ENCODE measurements at places on chromosomes 1 and 21.

GRCh38 chr1:170545476-170545875 is 13.5 kb downstream of the GORAB start:
- peak; percentile 79 for DNase-seq

GRCh38 chr1:53811414-53811851 is 26.7 kb downstream of the NDC1 start:
- no peak for DNase-seq

- no peak for DNase-seq
Measured at GRCh38 chr1:150793221-150793620, 14.8 kb downstream of the CTSK start.

DNA sequence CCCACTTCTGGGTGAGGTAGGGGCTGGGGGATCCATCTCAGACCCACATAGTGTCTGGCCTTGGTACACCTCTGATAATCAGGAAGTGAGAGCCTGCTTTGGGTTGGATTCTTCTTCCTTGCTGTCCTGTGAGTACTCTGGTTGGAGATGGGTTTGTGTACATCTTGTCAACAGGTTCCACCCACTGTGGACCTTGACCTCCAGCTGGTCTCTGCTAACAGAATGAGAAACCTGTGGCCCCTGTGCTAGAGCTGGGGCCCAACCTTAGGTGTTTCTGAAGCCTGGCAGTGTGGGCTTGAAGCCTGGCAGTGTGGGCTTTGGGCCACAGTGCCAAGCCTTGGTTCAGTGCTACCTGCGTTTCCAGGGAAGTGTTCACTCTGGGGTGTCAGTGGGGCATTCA is 2.6 kb downstream of the ZBTB48 start:
- DNase-seq, result no peak

DNA sequence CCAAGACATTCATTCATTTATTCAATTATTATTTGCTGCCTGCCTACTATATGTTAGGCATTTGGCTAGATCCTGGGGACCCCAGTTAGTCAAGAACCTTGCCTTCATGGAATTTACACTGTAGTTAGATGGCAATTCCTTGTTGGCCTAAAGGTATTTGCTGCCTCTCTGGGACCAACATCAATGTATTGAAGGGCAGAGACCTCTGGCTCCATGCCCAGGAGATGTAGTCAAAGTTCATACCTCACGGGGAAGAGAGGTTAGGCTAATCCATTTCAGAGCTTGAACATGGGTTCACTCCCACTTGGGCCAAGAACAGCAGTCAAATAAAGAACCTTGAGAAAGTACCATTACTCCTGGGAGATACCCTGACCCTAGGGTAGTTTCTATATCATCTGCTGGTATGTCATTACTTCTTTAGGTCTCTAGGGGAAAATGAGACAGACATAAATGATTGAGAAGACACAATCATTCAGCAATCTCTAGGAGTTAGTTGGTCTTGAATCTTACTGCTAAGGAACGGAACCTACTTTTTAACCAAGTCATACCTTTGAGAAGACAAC is 32.0 kb downstream of the SORT1 start:
- no peak for DNase-seq

- no peak for DNase-seq
Measured at GRCh38 chr1:19648689-19649088, 4.6 kb downstream of the NBL1 start.
